Renal pelvis (tissue), 12 donors: ENCODE measurements at places on chromosomes 1 and 21.

- no peak for DNase-seq
Observed at GRCh38 chr1:3042481-3042880, 21.2 kb downstream of the ACTRT2 start.

GRCh38 chr1:210117198-210117597, 115.4 kb upstream of the SERTAD4 start:
- DNase-seq: no peak

- no peak for DNase-seq
Observed at GRCh38 chr1:31754397-31754796, 9.7 kb downstream of the ADGRB2 start.

GRCh38 chr1:204464187-204464631, 30.4 kb downstream of the PIK3C2B start:
- no peak for DNase-seq

- DNase-seq: no peak
Observed at GRCh38 chr1:87940421-87940820, 611.7 kb downstream of the LMO4 start.

- no peak for DNase-seq
Observed at GRCh38 chr1:96730574-96731298, 9.2 kb downstream of the PTBP2 start.

GRCh38 chr1:74703386-74704182, 29.3 kb downstream of the CRYZ start:
- DNase-seq: no peak

DNA sequence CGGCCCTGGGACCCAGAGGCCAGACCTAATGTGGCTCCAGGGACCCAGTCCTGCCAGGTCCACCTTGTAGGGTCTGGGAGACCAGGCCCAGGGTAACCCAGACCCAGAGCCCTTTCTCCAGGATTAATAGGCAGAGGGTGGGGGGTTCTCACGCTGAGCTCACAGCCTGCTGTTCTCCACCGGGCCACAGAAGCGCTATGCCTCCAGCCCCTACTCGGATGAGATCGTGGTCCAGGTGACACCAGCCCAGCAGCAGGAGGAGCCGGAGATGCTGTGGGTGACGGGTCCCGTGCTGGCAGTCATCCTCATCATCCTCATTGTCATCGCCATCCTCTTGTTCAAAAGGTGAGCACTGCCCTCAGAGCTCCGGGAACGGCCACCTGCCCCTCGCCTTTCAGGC, 43.3 kb upstream of the KDM4A start:
- no peak for DNase-seq

GRCh38 chr1:201552941-201553351, 14.0 kb downstream of the NAV1 start:
- DNase-seq: no peak
